CD4-positive, alpha-beta memory T cell (primary cell): ENCODE measurements at places on chromosomes 5 and 9. TPM values are rescaled to one million over a fixed set of nuclear protein-coding genes. Genes with fewer than 3 reads are reported as not detected.

- DNase-seq = no peak
These were observed 141.6 kb upstream of the IL12B start for GRCh38 chr5:159471904-159472303.

NUTM2G gene
- not detected for polyA plus RNA-seq

GRCh38 chr5:53814819-53815218 lies 254.4 kb downstream of the NDUFS4 start:
- DNase-seq = no peak

- peak; percentile 73 for DNase-seq
These were observed 3.2 kb upstream of the NFX1 start for GRCh38 chr9:33287087-33287490.

SPATA31E1 gene
- polyA plus RNA-seq = not detected

DNA sequence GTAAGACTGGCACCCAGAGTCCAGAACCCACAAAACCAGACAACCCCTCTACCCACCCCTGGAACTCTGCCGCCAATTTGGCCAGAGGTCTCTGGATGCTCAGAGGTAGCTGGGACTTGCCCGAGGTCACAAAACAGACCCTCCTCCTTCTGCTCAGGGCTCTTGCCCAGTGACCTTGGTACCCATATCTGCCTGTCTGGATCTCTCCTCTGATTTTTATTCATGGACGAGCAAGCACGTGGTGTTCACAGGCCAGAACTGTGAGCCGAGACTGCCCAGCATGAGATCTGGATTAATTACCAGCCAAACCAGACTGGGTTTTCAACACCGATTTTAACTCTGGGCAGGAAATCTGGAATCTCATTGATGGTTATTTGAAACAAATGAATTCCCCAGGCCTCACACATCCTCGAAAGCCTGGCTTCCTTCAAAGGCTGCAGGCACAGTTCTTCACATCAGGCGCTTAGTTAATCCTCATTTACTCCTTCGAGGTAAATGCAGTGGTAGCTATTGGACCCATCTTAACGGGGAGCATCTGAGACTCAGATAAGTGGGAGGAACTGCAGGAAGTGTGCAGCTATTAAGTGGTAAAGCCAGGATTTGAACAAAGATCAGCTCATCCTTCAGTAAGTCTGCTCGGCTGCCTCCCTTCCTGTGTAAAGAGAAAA lies 21.4 kb downstream of the COL27A1 start:
- no peak for DNase-seq

DNA sequence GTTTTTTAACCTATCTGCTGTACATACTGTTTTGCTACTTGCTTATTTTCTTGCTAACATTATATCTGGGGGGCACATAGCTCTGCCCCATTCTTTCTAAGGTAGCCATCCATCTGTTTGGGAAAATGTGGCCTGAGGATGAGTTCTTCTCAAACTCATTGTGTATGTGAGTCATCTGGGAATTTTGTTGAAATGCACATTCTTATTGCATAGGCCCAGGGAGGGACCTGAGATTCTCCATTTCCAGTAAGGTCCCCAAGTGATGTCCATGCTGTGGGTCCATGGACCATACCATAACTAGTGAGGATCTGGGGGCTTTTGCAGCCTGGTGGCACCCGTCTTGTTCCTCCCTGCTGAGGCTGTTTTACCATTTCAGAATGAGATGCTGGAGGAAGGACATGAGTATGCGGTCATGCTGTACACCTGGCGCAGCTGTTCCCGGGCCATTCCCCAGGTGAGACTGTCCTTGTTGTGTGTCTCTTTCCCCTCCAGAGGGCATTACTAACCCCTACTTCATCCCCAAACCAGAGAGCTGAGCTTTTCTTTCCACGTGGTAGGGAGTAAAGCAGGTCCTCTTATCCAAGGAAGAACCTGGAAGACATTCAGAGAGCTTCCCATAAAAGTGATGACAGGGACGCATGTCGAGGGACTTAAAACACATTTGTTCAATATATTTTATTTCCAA lies 28.6 kb downstream of the CYFIP2 start:
- DNase-seq = no peak

ADGRD2 gene
- not detected for polyA plus RNA-seq

EQTN gene
- not detected for polyA plus RNA-seq

- no peak for DNase-seq
These were observed 73.6 kb upstream of the RETREG1 start for GRCh38 chr5:16690243-16690852.

DNA sequence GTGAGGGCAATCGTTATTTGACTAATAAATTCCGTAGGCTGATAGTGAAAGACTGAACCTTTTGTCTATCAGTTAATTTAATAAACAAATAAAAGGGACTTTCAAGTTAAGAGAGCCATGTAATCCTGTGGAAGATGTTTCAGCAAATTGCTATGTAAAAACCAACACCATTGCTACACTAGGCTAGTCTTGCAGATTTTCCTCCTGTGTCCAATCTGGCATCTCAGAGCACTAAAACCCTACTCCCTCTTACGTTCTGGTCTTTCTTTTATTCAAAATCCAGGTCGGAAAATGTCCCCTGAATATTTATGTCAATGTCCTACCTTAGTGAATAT lies 478.8 kb upstream of the TNC start:
- no peak for DNase-seq
